ENCODE measurements at places on chromosomes 5 and 9.
A peak's percentile ranks its signal among the peaks of the same experiment; 100 is the strongest.

GRCh38 chr9:137496601-137497375 lies 37.7 kb upstream of the NSMF start:
- DNase-seq, result no peak

- DNase-seq, result peak; percentile 68
Observed at GRCh38 chr5:144369006-144369405, 198.3 kb downstream of the KCTD16 start.

GRCh38 chr5:306011-306805 lies 15.3 kb upstream of the AHRR start:
- DNase-seq, result no peak

- DNase-seq, result no peak
Observed at GRCh38 chr5:1031306-1031959, 22.8 kb downstream of the NKD2 start.

DNA sequence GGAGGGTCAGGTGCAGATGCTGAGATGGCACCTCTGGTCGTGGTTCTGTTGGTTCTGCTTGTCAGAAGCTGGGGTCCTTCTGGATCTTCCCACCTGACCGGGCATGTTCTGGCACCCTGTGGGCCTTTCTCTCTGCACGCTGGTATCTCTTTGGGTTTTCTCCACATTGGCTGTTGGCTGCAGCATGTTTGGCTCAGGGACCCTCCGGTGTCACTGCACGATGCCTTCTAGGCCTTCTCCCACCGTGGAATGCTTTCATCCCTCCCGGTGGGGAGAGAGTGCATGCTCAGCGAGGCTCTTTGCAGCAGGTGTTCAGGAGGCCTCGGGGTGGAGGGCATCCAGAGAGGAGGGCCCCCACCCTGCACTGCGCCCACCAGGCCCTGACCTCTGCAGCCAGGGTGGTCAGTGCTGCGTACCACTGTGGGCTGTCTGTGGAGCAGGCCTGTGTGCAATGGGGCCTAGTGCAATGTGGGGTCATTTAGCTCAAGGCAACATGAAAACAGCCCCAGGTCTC lies 119.4 kb downstream of the WNK2 start:
- no peak for DNase-seq

GRCh38 chr9:85004818-85005413 lies 335.4 kb downstream of the NTRK2 start:
- no peak for DNase-seq

DNA sequence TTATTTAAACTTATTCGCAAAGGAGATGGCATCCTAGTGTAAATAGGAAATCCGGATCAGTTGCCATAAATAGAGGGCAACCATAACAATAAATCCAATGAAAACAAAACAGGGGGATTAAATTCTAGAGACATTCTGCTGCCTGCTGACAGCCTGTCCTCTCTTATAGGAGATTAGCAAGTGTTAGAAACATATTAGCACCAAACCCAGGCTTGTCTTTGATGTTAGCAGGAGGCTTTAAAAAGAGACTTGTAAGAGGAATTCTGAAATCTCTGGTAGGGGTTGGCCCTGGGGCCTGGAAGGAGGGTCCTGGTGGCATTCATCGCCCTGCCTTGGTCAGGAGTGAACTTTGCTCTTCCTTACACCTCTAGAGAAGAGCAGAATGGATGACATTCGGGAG lies 21.6 kb downstream of the NDST1 start:
- DNase-seq, result no peak

GRCh38 chr5:153618867-153619266 lies 128.4 kb downstream of the GRIA1 start:
- DNase-seq, result no peak

GRCh38 chr9:68798423-68798822 lies 93.4 kb downstream of the PIP5K1B start:
- no peak for DNase-seq

- DNase-seq, result no peak
Observed at GRCh38 chr5:53321721-53322120, 158.7 kb upstream of the FST start.

- no peak for DNase-seq
Observed at GRCh38 chr5:4563400-4563799, 576.7 kb upstream of the ADAMTS16 start.

DNA sequence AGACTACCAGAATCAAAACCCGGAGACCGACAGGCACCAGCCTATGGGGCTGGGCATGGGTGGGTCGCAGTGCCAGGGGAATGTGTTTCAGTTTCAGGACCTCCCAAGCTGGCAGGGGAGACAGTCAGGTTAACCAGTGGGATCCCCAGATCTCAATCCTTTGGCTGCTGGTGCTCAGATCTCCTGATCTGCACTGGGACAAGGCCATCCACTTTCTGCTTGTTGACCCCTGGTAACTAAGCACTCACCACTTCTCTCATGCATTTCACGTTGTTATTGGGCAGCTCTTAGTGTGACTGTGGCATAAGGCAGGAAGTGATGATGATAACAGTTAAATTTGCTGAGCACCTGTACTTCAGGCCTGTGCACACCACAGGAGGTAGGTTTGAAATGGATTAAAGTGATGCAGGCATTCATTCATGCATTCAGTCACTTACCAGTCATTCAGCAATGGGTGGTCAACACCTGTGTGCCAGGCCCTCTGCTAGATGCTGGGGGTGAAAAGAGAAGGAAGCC lies 42.1 kb upstream of the STXBP1 start:
- DNase-seq, result no peak

GRCh38 chr5:96339862-96340261 lies 93.2 kb downstream of the PCSK1 start:
- DNase-seq, result no peak

- no peak for DNase-seq
Observed at GRCh38 chr9:126051446-126052130, 275.0 kb upstream of the MVB12B start.

DNA sequence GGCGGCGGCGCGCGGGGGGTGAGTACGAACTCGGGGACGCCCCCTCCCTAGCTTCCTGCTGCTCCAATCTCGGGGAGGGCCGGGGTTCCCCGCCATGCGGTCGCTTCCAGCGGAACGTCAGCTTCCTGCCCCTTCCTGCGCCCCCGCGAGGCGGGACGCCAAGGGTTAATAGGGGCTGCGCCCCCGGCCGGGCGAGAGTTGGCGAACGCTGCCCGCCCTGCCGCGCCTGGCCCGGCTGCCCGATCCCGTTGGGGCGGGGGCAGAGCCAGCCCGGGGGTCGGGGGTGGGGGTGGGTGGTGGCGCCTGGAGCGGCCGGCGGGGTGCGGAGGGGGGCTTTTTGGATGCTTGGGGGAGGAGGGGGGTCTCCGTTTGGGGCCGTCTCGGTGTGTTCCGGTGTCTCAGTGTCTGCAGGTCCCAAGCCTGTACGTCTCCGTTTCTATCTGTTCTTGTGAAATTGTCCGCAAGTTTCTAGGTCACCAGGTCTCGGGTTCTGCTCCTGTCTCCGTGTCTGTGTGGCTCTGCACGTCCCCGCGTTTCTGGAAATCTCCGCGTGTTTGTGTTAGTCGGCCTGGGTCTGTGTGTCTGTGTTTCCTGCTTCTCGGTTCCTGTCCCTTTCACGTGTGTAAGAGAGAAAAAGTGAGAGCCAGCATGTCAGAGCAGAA lies 789 bp downstream of the COL27A1 start:
- no peak for DNase-seq

DNA sequence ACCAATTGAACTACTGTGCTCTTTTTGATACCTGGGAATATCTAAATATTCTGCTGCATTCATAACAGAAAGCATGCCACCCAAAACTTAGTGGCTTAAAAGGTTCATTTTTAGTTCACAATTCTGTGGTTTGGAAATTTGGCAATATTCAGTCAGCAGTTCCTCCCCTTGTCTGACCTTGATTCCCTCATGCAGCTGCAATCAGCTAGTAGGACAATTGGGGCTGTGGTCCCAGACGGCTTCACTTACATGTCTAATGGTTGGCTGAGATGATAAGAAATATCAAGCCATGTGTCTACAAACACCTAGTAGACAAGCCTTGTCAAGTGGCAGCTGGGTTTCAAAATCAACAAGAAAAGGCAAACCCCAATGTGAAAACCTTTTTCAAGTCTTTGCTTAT lies 51.3 kb downstream of the ANXA1 start:
- DNase-seq, result no peak

- DNase-seq, result no peak
Observed at GRCh38 chr9:81508476-81508875, 180.9 kb downstream of the TLE1 start.

DNA sequence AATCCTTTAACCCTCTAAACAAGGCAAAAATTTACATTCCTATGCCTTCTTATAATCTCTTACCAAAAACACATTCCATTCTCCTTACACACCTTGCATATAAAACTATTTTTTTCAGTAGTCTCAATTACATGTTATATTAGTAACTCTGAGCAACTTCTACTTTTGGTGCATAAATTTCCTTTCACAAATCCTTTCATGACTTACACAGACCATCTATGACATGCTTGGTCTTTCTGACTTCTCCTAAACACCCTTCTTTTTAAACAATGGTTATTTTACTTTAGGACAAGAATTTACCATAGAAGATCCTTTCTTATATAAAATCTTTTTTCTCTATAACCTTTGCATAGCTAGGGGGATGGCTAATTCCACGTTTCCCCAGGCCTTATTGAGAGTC lies 208.0 kb upstream of the ARRDC3 start:
- DNase-seq, result no peak

DNA sequence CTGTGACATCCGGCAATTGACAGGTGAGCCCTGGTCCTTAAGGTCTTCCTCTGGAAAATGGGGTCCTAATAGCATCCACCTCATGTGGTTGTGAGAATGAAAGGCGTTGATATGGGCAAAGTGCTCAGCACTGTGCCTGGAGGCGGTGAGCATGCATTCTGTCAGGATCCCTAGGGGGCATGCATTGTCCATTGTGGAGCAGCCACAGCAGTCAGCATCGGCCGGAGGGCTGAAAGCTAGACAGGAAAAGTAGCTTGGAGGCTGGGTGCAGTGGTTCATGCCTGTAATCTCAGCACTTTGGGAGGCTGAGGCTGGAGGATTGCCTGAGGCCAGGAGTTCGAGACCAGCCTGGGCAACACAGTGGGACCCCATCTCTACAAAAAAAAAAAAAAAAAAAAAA lies 122.2 kb downstream of the LHX2 start:
- no peak for DNase-seq

DNA sequence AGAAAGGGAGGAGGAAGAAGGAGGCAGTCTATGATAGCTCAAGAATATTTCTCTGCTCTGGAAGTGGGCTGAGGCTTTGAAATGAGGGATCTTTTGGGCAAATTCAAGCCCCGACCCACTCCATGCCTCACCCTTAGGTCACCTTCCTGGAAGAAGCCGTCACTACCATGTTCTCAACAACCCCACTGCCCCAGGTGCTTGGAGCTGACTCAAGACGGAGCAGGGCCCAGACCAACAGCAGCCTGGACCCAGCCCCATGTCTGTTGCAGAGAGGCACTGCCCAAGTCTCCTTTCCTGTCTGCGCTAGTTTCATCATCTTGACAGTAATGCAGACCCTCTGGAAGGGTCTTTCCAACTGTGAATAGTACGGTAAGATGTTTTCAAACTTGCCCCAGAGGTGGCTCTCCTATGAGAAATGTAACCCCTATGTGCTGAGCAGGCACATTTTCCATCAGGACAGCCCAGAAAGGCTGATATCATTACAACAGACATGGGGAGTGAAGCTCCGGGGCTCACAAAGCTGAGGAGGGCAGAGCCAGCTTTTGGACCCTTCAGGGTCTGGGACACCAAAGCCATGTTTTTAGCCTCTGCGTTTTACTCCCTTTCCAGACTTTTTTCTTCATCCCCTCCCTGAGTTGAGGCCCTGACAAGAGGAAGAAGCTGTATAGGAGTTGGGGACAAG lies 128.2 kb upstream of the LARP1 start:
- DNase-seq, result no peak

GRCh38 chr9:93960971-93961841 lies 6.1 kb upstream of the BARX1 start:
- no peak for DNase-seq

GRCh38 chr9:105632807-105633206 lies 29.4 kb upstream of the TAL2 start:
- no peak for DNase-seq

DNA sequence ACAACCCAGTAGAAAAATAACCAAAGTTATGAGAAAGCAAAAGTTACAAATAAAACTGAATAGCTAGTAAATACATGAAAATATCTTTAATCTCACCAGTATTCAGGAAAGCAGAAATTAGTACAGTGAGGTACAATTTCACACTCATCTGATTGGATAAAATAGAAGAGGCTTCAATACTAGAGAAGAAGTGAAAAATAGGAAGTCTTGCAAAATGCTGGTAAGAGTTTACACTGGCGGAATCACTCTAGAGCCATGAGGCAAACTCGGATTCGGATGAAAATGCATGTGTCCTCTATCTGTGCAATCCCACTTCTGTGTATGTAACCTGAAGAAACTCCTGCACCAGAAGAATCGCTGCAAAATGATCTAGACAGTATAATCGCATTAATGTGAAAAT lies 128.9 kb downstream of the CCDC192 start:
- DNase-seq, result no peak

- DNase-seq, result no peak
Observed at GRCh38 chr5:129963359-129963758, 59.1 kb downstream of the CHSY3 start.

DNA sequence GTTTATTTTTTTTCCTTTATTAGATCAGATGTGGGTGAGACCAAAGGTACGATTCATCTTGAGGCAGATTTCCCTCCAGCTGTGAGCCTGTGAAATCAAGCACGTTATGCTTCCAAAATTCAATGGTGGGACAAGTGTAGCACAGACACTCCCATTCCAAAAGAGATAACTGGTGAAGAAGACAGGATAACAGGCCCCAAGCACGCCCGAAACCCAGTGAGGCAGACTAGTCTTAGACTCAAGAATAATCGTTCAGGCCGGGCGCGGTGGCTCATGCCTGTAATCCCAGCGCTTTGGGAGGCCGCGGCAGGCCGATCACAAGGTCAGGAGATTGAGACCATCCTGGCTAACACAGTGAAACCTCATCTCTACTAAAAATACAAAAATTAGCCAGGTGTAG lies 36.8 kb upstream of the COL5A1 start:
- no peak for DNase-seq

GRCh38 chr9:96856363-96857286 lies 2.3 kb upstream of the ZNF782 start:
- no peak for DNase-seq

GRCh38 chr5:55877655-55878054 lies 26.5 kb downstream of the IL31RA start:
- DNase-seq, result no peak

DNA sequence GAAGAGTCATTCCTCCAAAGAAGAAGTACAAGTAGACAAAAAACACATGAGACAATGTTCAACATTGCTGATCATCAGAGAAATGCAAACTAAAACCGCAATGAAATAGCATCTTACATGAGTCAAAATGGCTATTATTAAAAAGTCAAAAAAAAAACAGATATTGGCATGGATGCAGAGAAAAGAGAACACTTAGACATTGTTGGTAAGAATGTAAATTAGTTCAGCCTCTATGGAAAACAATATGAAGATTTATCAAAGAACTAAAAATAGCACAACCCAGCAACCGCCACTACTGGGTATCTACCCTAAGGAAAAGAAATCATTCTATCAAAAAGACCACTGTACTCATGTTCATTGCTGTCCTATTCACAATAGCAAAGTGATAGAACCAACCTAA lies 157.5 kb downstream of the CHSY3 start:
- no peak for DNase-seq

GRCh38 chr5:120236360-120236759 lies 227.7 kb upstream of the PRR16 start:
- no peak for DNase-seq

All from NCI-H187 treated with DMSO at 0.1 percent for 48 hours (cell line).